ENCODE measurements at places on chromosomes 5 and 9. TPM values are rescaled to one million over a fixed set of nuclear protein-coding genes. Genes with fewer than 3 reads are reported as not detected.

Gene CD180
- total RNA-seq: not detected

DNA sequence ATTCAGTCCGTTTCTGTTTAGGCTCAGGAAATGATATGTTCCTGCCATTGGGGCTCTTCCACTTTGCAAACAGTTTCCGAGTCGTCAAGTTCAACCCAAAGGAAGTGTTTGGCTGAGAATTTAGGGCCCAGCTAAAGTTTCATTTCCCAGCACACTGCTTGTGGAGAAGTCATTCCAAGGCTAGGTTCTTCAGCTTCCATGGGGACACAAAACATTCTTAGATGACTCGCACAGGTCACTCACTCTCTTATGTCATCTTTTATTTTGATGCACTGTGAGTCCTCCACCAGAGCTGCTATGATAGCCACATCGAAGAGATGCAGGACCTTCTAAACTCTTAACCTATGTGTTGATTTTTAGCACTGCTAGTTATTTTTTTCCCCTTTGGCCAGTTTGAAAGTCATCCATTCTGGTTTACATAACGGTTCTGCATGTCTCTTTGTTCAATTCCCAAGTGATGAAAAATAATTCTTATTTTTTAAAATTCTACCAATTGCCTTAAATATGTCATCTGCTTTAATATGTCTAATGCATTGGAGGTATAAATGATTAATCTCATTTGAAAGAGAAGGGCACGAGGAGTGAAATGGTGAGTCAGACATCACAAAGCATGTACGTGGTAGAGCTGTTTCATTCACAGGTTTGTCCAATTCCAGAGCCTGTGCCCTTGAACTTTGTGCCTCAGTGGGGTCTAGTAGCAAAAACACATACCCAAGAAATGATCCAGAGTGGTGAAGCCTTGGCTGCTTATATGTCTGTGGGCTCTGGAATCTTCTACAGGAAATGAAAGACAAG, 84.3 kb downstream of the ZNF462 start:
- no peak for DNase-seq

Gene PLAC8L1
- not detected for total RNA-seq

DNA sequence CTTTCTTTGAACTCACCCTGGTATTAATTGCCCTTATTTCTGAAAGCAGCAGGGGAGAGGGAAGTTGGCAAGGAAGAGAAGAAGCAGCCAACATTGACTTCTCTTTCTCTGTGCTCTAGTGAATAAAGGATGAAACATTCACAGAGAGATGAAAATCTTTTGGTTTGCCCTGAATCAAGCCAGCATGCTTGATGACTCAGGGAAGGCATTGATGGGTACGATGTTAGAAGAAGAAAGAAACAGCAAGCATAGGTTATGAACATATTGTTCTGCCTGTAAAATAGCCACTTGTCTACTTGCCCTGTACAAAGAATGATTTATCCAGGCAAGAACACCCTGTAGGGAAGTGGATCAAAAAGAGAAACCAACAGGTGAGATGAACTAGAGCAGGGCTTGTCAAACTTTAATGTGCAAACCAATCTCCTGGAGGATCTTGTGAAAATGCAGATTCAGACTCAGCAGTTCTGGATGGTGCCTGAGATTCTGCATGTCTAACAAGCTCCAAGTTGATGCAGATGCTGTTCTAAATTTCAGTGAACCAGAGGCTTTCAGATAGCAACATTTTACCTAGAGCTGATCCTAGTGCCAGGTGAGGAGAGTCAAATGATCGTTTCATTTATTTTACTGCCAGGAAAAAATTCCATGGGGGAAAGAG, 586.6 kb upstream of the TLE4 start:
- DNase-seq: no peak

GRCh38 chr5:148645527-148645926, 8.8 kb downstream of the HTR4 start:
- no peak for DNase-seq

Gene QRFP
- not detected for total RNA-seq

GRCh38 chr9:69671879-69672595, at the start of gene APBA1:
Gene APBA1 (minus strand): TSS chr9:69672371.
- peak; percentile 84 for DNase-seq

All from neural progenitor cell (in vitro differentiated cells).